Fibroblast of skin of back (primary cell): ENCODE measurements at places on chromosomes 16 and 17.

DNA sequence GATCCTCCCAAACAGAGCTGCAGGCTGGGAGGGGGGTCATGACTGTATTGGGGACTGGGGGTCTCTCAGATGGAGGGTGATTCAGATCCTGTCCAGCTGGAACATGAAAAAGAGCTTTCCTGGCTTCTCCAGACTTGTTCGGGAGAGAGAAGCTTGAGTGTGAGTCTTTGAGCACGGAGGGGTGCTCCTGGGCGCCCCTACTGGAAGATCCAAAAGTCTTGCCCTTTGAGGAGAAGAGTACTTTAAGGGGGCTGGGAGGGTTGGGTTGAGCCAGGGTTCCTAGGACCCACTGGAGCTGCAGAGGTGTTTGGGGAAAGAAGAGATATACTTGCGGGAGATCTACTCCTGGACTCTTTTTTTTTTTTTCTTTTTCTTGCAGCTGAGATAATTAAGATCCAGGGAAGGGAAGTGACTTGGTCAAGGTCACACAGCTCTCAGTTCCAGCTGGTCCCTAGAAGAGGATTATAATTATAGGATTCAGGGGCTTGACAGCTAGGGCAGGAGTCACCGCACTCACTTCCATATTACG is 8.4 kb downstream of the RARA start:
- DNase-seq, result peak; percentile 83

DNA sequence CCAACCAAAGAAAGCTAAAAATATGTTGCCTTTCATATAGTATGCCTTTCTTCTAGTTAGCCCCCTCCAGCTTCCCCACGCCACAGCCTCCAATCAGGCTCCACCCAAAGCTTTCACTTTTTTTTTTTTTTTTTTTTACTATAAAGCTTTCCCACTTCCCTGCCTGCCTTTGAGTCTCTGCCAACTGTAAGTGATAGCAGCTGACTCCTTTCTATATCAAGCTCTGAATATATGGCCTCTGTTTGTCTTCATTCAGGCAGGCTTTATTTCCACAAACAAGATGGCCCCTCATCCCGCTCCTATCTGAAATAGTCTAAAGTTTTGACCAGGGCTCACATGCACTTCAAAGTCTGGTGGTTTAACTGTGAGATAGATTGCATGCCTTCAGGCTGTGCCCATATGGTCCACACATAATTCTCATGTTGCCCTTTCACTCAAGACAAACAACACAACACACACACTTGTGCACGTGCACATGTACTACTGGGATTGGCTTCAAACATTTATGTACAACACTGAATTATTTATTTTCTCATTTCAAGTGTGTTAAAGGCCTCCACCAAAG is 39.8 kb upstream of the DYNLRB2 start:
- no peak for DNase-seq

GRCh38 chr16:24685539-24686432 is 43.7 kb upstream of the TNRC6A start:
- DNase-seq, result peak; percentile 79

- DNase-seq, result no peak
Observed at GRCh38 chr17:66953630-66954020, 10.9 kb upstream of the CACNG4 start.

DNA sequence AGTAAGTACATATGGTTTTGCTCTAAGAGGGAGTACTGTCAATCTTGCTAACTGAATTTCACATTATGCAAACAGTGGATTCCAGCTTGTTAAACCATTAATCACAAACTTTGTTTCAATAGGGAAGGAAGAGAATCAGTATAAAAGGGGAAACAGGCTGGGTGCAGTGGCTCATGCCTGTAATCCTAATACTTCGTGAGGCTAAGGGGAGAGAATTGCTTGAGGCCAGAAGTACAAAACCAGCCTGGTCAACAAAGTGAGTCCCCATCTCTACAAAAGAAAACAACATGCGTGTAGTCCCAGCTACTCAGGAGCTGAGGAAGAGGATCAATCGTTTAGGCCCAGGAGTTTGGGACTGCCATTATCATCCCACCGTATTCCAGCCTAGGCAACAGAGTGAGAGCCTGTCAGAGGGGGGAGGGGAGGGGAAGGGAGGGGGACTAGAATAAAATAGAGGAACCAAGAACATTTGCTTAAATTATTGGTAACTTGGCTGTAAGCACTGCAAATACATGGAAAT is 65.7 kb downstream of the FBXL20 start:
- DNase-seq, result peak; percentile 6

DNA sequence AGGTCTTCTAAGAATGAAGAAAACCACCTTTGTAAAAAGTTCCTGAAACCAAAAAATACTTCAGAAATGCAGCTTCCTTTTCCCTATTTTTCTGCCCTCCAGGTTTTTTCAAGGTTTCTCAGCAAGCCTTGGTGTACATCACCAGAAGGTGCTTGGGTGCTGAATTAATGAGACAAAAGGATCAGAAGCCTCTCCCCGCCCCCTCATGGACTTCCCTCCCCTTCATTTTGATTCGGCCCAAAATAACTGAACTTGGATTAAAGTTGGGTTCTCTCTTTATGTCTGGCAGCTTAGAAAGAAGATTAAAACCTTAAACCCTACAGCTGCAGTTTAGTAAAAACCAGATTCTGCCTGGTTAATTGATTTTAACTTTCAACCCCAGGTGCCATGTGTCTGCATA is 121.7 kb upstream of the ERCC4 start:
- no peak for DNase-seq

GRCh38 chr17:74267987-74268499 is 6.0 kb upstream of the DNAI2 start:
- DNase-seq, result no peak

DNA sequence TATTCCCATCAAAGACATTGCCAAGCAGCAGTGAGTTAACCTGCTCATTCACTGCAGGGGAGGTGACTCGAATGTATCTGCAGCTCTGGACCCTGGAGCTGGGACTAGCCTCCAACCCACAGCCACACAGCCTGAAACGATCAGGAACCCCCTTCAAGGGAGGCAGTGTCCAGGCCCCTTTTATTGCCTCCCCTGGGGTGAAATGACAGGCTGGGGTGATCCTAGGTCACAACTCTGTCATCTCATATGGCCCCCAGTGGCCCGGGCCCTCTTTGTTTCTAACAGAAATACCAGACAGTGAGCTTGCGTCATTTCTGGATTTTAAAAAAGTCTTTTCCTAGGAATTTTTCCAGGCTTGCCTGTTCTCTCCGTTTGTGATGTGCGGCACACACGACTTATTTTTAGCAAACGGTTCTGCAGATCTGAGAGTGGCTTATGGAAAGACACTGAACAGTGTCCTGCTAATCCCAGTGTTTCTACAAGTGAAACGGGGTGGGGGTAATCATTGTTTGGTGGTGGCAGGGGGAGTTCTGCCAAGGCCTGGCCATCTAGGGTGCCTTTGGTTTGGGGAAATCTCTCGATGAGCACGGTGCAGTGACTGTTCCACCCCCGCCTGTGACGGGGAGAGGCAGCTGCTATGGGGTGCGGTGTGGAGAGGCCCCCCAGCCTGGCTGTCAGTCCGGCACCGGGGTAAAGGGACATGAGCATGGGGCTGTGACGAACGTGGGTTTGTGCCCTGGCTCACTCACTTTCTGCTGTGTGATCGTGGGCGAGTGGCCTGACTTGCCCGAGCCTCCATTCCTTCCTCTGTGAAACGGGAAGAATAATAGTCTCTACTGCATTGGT is 27.2 kb downstream of the NAGPA start:
- DNase-seq, result no peak

DNA sequence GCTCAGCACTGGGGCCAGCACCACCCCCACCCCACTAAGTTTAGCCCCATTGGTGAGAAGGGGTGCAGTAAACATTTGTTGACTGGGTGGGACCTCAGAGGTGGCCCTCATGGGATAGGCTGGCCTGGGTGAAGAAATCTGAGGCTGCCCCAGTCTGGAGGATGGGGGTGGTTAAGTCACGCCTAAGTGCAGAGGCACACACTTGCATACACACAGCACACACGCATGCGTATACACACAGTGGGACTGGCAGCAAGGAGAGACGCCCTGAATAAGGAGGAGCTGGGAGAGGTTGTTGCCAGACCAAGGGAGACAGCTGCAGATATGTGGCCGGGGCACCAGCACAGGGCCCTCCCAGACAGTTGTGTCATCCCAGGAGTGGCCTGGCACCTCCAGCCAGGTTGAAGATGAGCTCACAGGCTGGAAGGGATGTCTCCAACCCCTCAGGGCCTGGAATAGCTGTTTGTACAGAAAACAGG is 3.0 kb upstream of the BCAR1 start:
- peak; percentile 81 for DNase-seq

DNA sequence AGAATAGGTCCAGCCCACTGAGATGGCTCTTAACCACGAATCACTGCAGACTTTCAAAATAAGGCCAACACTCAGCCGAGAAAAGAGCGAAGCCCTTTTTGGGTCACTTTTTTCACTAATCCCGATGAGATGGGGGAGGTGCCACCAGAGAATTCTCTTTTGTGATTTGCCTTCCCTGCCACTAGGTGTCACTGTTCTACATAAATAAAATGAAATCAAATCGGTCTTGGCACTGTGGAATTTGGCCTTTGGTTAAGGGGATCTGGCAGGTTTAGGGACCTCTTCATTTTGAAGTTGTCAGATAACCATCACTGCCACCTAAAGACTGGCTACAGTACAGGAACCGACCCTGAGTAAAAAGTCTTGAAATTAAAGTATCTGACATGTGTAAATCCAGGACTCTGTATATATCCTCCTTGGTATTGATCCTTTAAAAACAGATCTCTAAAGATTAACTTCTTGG is 147.0 kb downstream of the HS3ST4 start:
- DNase-seq, result peak; percentile 50

DNA sequence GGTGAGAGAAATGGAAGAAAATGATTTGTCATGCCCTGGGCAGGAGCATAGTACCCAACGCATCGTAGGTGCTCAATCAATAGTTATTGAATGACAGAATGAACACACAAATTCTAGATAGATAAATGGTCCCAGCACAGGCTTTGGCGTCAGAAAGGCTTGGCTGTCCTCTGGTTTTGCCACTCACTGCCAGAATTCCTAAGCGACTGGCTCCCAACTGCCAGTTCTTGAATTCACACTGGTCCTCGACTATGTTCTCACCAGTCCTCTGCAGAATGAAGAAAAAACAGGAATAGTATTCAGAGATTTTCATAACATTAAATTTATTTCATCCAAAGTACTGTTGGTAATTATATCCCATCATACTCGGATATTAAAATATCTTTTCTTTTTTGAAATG is 163.1 kb upstream of the NOL11 start:
- no peak for DNase-seq
